ENCODE measurements at places on chromosomes 1 and 21.

DNA sequence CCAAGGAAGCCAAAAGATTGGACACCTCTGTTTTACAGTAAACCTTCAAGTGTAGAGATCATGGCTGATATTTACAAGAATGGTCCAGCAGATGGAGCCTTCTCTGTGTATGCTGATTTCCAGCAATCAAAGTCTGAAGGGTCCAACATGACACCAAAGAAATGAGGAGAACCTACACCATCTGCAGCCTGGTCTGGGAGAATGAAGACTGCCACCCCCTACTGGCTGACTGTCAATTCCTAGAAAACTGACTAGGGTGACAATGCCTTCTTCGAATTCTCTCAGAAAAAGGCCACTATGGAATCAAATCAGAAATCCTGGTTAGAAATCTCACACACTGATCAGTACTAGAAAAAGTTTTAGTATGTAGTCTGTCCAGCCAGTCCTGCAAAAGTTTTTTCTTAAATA lies 83.3 kb downstream of the CDC42BPA start:
- no peak for DNase-seq

GRCh38 chr1:84665703-84666317 lies 24.5 kb downstream of the SSX2IP start:
- DNase-seq: no peak

- no peak for DNase-seq
Observed at GRCh38 chr1:65953170-65953569, 160.5 kb downstream of the PDE4B start.

GRCh38 chr1:182783068-182783467 lies 6.5 kb upstream of the NPL start:
- DNase-seq: no peak

GRCh38 chr1:17810668-17811067 lies 55.5 kb downstream of the ACTL8 start:
- DNase-seq: no peak

All from SK-N-MC (cell line).